ENCODE measurements at places on chromosomes 7 and 10.

GRCh38 chr7:110399421-110399820 is 691.5 kb upstream of the LRRN3 start:
- DNase-seq = no peak

DNA sequence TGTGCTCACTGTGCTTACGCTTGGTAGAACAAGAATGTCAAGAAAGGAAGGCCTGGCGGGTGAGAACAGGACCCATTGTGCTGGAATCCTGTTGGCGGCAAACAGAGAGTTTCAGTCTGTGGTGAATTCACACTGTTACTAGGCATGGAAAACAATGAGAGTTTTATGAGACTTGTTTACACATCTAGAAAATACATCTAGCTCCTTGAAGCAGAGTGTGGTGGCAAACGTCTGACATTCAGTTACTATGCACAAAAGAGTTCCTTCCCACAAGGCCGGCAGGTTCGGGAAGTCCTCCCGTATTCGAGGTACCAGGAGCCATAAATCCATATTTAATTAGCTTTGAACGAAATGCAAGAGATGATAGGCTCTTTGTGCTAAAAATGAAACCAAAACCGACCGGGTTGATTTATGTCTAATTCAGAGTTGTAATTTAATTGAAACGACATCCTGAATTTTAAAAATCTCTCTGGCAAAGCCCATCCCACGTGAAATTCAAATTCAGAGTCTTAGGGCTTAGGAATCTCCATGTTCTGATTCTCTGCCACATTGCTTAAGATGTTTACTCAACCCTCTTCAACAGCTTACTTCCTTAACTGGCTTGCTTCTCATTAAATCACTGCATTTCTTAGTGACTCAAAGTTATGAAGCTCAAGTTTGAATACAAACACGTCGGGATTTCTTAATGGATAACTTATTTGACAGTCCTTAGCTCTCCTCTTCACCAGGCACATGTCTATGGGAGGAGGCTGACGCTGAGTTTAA is 299.9 kb upstream of the PITRM1 start:
- DNase-seq = no peak

DNA sequence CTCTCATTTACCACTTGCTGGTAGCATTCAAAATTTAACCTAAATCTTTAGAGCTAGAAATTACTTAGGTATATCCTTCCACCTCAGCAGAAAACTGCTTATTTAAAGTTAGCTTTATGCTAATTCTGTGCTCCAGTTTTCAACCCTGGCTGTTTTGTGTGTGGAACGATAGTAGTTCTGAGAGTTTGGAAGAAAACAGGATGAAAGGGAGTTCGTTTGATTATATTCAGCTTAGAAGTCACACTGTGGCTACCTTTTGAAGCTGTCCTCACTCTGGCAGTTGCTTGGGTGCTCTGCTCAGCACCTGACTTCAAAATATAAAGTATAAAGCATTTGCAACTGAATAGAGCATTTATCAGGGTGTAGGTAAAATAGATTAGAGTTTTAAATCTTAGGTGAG is 2.6 kb upstream of the ASCC1 start:
- no peak for DNase-seq

DNA sequence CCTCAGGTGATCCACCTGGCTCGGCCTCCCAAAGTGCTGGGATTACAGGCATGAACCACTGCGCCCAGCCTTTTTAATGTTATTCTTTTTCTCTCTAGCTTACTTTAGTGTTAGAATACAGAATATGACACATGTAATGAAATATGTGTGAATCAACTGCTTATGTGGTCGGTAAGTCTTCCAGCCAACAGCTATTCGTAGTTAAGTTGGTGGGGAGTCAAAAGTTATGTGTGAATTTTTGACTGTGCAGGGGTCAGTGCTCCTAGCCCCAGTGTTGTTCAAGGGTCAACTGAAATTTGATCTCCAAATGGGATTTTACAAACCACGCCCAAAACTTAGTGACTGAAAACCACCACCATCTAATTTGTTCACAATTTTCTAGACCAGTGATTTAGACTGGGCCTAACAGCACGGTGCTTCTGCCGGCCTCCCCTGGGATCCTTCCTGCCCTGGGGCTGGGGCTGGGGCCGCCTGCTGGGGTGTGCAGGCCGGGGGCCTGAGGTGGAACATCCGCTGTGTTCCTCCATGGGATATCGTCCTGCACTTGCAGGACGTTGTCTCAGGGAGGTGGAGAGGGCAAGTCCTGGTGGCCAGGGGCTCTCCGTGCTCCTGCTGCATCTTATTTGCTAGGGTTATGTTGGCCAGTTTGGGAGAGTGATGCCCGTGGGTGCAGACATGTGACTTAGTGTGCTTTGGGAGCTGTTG is 24.5 kb upstream of the GRB10 start:
- no peak for DNase-seq

GRCh38 chr10:123375738-123376137 is 221.5 kb downstream of the BUB3 start:
- DNase-seq = no peak

DNA sequence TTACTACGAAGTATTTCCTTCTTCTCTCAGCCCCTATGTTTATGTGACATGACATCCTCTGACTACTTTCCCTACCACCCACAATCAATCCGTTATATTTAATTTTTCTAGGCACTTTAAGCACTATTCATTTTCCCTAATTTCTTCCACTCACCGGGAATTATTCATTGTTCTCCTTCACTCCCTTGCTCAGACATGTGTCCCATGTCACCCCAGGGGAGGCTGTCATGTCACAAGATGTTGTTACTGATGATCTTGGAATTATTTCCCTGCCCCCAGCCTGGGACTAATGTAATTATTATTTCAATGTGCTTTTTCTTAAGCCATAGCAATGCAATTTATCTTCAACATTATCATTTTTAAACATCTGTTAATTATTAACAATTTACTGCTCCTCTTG is 317.2 kb downstream of the PHF14 start:
- no peak for DNase-seq

DNA sequence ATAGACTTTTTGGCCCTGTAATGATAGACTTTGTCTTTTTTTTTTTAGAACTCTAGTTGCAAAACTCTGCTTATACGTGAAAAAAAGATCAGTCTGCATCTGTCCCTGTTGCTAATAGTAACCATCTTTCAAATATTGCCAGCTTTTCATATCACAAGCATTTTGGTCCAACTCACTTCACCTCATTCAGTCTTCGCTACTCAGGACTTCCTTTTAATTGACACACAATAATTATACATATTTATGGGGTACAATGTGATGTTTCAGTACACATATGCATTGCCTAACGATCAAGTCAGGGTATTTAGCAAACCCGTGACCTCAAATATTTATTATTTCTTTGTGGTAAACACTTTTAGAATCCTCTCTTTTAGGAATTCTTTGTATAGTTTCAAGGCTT is 867.0 kb upstream of the C7orf33 start:
- DNase-seq = no peak
